Activated CD8-positive, alpha-beta memory T cell treated with anti-CD3 and anti-CD28 coated beads for 4 hours (primary cell): ENCODE measurements at places on chromosomes 7 and 10.
A peak's percentile ranks its signal among the peaks of the same experiment; 100 is the strongest.

DNA sequence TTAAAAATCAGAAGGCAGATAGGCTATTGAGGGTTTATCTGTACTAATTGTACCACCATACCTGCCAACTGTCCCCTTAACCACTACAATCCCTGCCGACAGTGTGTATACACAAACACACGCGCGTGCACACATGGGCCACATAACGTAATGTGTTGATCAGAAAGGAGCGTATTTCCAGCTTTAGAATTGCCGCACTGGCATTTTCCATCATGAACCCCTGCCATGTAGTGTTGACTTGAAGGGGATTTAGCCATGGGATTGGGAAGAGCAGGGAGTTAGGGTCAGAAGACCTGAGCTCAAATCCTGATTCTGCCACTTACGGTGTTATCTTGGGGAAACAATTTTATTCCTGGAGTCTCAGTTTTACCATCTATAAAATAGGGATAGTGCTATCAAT lies 158.9 kb downstream of the TCF7L2 start:
- no peak for DNase-seq

GRCh38 chr7:2663960-2664359 lies 24.0 kb upstream of the AMZ1 start:
- no peak for DNase-seq

DNA sequence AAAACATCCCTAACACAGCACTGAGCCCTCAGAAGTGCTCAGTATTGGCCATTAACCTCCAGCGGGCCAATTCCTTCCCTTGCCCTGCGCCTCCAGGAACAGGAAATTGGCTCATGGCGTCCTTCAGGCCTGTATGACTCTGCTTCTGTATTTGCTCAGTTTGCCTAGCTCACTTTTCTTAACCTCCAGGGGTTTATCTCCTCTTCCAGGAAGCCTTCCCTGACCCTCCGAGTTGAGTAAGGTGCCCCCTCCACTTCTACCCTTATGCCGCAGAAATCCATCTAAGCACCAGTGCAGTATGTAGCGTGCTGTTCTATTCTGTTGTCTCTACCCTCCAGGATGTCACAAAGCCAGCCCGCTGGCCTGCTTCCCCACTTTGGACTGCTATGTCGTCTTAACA lies 1.1 kb upstream of the SFXN4 start:
- DNase-seq = no peak

GRCh38 chr10:93874309-93875031 lies 19.3 kb upstream of the SLC35G1 start:
- DNase-seq = no peak

- DNase-seq = no peak
Measured at GRCh38 chr7:143507094-143507518, 29.4 kb downstream of the TAS2R41 start.

- DNase-seq = no peak
Measured at GRCh38 chr10:70851597-70852475, 36.1 kb downstream of the SGPL1 start.

DNA sequence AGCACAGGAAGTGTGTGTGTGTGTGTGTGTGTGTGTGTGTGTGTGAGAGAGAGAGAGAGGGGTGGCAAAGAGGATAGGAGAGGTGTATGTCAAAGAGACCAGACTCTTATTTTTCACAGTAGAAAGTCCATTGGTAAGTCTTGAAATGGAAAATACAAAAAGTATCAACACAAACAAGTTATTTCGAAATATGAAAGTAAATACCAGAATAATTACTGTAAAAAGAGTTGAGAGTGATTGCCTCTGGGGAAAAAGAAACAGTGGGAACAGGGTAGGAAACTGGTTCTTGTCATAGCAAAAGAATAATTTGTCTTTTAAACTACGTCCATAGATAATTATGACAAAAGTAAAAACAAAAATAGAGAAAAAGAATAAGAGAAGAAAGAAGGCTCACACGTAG lies 29.0 kb upstream of the EIF5AL1 start:
- DNase-seq = no peak

DNA sequence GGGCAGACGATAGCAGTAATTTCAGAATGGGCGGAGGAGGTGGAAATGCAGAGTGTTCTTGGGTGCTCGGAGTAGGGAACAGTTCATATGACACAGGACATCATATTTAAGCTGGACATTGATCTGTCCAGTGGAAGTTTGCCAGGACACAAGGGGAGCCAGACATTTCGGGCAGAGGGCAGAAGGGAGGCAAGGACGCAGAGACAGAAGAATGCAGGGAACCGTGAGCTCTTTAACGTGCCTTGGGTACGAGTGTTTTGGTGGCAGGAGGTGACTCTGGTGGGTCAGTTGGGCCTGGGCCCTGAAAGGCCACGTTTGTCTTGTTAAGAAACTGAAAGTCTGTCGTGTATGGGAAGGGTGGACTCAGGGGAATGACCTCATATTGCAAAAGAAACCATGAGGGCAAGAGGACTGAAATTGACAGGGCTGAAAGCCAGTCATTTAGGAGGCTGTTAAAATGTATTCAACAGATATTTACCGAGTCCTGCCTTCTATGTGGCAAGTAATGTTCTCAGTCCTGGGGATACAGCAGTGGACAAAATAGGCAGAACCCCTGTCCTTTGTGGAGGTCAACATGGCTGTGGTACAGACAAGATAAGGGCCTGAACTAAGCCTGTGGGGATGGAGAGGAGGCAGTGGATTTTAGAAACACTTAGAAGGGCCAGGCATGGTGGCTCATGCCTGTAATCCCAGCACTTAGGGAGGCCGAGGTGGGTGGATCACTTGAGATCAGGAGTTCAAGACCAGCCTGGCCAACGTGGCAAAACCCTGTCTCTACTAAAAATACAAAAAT lies 2.2 kb downstream of the OPTN start:
- DNase-seq = no peak

- DNase-seq = no peak
Measured at GRCh38 chr7:51243631-51244030, 73.0 kb downstream of the COBL start.

- no peak for DNase-seq
Measured at GRCh38 chr10:13441476-13441875, 87.3 kb downstream of the BEND7 start.

DNA sequence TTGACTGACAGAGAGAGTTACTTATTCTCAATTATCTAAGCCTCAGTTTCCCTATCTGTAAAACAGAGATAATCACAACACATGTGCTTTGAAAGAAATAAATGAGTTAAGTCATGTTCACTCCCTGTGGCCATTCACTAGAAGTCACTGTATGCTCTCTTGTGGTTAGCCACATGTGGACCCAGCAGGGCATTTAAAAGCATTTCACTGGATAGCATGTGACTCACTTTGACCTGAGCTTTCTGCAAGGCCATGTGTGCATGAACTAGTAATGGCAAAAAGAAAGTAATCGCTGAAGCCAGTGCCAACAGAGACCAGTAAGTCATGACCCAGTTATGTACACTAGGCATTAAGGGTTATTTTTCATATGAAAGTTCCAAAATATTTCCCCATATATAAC lies 557.0 kb upstream of the IGFBP3 start:
- no peak for DNase-seq

DNA sequence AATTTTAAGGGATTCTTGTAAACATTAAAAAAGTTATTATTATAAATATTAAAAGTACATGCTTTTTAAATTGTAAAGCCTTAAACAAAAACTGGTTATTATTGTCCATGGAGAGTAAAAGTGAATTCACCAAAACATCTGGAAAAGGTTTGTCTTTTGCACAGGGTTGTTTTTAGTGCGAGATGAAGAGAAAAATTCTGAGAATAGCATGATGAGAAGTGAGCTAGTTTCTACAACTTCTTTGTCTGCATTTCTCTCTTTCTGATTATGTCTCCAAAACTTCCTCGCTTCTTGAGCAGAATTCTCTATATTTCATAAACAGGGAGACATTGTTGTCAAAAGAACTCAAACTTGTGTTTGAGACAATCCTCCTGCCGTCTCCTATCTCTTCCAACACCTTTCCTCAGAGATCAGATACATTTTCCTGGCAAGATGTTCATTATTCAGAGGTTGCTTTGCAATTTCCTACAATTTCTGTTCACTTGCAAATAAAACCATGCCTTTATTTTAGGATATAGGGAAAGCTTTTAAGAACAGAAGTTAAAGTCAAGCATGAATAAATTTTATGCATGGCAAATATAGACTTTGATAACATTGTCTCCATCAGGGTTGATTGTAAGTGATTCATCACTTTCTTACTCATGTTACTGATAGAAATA lies 372.1 kb upstream of the NPVF start:
- DNase-seq = no peak

DNA sequence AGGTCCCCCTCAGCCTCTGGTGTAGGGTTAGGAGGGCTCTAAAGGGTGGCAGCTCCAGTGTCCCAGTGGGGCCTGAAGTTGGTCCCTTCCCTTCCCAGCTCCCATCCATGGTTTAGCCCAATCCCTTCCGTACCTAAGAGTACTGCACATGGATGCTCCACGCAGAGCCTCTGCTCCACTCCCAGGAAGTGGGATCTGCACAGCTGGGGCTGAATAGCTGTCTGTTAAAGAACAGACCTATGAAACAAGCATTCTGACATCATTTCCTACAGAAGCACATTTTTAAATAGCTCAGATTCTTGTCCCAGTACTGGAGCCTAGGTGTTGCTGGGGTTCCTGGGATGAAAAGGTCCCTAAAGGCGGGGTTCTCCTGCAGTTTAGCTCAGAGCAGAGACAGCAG lies 135.9 kb downstream of the ZMYND11 start:
- DNase-seq = no peak

GRCh38 chr7:90484706-90485105 lies 15.3 kb downstream of the PTTG1IP2 start:
- DNase-seq = no peak

DNA sequence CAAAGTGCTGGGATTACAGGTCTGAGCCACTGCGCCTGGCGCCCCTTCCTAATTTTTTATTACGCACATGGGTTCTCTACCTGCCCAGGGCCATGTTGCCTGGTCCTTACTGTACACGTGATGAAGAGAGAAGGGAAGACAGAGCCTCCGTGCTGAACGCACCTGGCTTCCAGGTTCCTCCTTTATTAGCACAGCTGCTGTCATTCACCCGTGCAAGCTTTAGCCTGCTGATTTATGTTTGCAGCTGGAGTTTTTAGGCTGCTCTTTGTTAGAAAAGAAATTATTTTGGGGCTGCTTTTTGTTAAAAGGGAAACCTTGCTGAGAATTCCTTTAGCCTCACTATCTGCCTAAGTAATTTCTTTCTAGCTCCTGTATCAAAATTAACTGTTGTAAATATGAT lies 417.0 kb downstream of the CALN1 start:
- no peak for DNase-seq

GRCh38 chr10:119313644-119314043 lies 106.3 kb downstream of the GRK5 start:
- peak; percentile 19 for DNase-seq

GRCh38 chr10:92290076-92290836 lies 622 bp downstream of the CPEB3 start:
- DNase-seq = peak; percentile 2

DNA sequence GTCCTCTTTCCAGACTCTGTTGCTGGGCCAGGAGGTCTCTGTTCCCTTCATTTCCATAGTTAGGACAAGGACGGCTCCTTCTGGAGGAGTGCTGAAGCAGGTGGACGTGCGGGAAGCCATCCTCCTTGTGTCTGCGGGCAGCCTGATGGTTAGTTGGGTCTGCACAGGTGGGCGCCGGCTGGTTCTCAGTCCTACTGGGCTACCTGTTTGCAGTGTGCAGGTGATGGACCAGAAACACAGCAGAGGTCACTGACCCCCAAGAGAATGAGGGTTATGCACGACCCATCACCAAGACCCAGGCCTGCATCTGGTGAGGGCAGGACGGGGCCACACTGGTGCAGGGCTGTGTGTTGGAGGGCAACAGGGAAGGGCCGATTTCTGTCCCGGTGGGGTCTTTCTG lies 7.8 kb downstream of the RARRES2 start:
- no peak for DNase-seq

DNA sequence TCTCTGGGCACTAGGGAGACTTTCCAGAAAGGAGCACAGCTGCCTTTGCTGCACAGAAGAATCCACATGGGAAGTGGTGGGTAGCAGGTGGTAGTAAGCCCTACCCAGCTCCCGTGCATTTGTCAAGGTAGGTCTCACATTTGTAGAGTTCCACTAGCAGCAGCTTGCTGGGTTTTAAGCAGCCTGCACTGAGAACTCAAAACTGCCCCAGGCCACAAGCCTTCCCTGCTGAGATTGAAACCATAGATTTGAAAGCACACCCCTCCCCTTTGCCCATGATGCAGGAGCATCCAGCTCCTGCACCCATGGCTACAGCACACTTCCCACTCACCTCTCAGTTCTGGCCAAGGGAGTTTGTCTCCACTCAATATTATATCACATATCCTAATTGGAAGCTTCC lies 604.5 kb upstream of the STEAP1 start:
- DNase-seq = no peak

GRCh38 chr7:157474685-157475084 lies 137.9 kb downstream of the DNAJB6 start:
- no peak for DNase-seq

DNA sequence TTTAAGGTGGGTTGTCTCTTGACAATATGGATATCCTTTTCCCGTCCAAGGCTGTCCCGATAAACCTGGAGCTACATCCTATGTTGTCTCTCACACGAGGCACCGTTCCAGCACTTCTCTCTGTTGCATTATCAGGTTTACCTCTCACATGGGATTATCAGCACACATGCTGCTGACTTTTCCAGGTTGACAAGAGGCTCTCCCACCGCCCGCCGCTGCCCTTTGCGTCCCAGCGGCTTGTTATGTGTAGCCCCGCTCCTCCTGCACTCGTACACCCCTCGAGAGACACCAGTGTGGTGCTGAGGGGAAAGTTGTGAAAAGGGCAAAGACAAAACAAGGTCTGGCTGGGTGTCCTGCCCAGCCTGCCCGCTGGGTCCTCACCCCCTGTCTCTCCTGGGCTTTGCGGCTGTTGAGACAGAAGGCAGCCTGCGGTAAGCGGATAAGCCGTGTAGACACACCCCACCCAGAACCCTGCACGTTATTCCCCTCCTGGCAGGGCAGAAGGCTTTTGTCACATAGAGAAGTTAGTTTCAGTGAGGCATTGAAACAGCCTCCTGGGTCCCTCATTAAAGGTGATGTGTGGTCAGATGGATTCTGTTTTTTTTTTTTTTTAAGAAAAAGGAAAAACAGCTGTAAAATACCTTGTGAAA lies 38.7 kb downstream of the UBE3C start:
- no peak for DNase-seq

GRCh38 chr10:111161109-111161874 lies 84.5 kb downstream of the ADRA2A start:
- no peak for DNase-seq

DNA sequence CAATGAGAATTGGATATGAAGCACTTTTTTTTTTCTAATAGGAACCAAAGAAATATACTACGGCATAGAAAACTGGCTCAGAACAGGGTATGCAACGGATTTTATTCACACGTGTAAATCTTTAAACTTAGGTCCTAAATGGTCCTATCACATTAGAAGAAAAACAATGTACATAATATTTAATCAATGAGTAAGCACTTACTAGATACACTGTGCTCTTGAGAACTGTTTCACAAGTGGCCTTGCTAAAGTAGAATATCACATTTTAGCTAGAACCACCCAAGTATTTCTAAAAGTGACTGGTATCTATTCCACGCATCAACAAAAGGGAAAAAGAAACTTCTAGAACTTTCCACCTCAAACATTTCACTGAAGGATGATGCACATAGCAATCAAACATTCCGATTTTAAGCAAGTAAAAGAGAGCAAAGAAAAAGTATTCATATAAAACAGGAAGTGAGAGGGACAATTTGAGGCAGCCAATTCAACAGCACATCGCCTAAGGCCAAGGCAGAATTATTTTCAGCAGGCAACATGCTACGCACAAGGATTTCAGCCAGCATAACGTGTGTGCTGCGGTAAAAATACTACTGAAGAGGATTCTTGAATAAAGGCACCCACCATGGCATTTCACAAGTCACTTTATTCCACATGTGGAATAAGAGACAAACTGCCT lies 55.8 kb downstream of the PARD3 start:
- DNase-seq = no peak

GRCh38 chr7:138095972-138096935 lies 20.0 kb downstream of the AKR1D1 start:
- no peak for DNase-seq
